RPMI7951 (cell line): ENCODE measurements at places on chromosomes 2 and 18. TPM values are rescaled to one million over a fixed set of nuclear protein-coding genes. Genes with fewer than 3 reads are reported as not detected.

GRCh38 chr2:53353135-53354114 is 414.2 kb upstream of the CHAC2 start:
- DNase-seq = peak; percentile 79

- DNase-seq = no peak
Observed at GRCh38 chr2:158519481-158519880, 62.7 kb downstream of the PKP4 start.

- no peak for DNase-seq
Observed at GRCh38 chr2:119706221-119706620, 27.2 kb downstream of the TMEM177 start.

DNA sequence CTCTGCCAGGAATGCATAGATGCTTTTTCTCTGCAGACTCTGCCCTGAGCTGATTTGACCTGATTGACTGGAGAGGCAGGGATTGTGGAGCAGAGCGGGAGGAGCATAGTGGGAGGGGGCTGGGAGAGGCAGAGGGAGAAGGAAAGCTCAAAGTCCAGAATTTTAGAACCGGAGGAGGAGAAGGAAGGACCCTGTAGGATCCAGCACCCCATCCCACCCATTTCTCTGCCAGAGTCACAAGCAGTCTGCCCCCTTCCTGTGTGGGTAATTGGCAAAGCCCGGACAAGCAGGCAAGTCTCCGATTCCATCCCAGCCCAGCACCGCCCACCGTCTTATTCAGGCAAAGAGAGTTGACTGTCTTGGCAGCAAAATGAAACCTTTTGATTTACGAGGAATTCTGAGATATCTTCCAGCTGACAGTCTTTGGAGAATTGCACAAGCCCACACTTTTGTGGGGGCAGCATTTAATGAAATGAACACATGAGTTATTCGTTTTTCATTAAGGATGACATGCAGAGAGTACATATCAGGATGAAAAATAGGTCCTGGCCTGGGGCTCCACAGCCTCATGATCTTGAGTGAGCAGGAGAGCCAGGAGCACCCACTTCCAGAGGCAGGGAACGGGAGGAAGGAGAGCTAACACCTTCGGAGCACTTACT is 103.1 kb downstream of the MCFD2 start:
- DNase-seq = peak; percentile 91

- DNase-seq = peak; percentile 5
Observed at GRCh38 chr18:50240080-50240563, 26.2 kb downstream of the CFAP53 start.

DNA sequence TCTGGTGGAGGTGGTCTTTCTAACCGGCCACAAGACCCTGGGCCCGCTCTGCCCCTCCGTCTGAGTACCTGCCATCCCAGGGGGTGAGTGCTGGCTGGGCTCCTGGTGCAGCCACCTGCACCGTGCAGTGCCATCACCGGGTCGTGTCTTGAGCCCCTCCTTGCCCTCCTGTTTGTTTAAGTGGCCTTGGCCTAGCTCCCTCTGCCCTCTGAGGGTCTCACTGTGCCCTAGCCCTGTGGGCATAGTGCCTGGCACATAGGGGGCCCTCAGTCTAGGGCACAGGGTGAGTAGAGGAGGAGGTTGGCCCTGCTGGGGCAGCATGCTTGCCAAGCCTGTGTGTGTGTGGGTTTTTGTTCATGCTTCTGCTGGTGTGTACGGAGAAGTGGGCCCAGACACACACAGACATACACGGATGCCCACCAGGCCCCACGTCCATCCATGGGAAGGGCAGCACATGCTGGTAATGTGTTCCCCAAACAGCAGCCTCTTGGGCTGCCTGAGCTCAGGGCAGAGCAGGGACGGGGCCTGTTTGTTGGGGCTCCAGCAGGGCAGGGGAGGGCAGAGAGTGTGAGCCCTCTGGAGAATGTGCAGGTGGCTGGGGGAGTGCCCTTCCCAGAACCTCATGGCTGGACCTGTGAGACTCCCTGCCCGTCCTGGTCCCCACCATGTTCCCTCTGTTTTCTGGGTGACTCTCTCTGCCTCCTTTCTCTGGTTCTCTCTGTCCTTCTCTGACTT is 94.6 kb downstream of the GLI2 start:
- DNase-seq = no peak

DNA sequence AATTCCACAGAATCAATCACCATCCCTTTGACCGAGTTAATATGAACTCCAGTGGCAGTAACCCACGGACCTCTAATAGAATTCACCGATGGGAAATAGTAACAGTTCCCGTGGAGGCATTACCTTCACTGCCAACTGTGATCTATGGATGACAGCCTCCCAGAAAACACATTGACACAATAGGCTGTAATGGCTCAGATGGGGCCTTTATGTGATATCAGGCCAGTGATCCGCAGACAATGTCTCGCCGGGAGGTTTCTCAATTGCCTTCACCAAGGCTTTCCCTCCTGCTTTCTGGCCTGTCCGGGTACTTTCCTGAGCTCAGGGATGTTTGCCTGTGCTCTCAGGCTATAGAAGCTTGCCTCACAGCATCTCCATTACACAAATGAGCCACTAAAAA is 34.4 kb upstream of the KLF7 start:
- no peak for DNase-seq

GRCh38 chr2:151906633-151906998 is 78.4 kb upstream of the ARL5A start:
- no peak for DNase-seq

DNA sequence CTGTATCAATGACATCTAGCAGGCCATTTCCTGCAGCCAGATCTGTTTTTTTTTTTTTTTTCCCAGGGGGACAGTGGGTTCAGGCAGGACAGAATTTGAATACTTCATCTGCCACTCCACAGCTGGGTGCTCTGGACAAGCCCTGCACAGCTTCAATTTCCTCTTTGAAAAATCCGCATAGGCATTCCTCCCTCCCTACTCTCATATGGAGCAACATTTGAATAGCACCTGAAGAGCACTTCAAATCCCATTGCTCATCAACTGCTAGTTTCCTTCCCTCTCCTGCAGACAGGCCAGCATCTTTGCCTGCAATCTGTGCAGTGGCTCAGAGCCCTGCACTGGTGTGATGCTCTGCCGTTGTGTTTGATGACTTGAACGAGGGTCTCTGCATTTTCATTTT is 326.3 kb downstream of the TSN start:
- DNase-seq = no peak

- DNase-seq = peak; percentile 86
Observed at GRCh38 chr2:11344342-11344955, at the start of gene ROCK2. Gene ROCK2 (minus strand): TSS chr2:11344636. CDS start chr2:11344136, 500 bp downstream.

Gene DYNAP
- not detected in 2 replicates for total RNA-seq

Gene LBX2
- total RNA-seq = 6.7 and 10.6 TPM in 2 replicates

Gene ACOXL
- total RNA-seq = not detected in 2 replicates

Gene NCOA1
- total RNA-seq = 8.3 and 9.9 TPM in 2 replicates
